PC-3 (cell line): ENCODE measurements at places on chromosomes 6 and 20.

DNA sequence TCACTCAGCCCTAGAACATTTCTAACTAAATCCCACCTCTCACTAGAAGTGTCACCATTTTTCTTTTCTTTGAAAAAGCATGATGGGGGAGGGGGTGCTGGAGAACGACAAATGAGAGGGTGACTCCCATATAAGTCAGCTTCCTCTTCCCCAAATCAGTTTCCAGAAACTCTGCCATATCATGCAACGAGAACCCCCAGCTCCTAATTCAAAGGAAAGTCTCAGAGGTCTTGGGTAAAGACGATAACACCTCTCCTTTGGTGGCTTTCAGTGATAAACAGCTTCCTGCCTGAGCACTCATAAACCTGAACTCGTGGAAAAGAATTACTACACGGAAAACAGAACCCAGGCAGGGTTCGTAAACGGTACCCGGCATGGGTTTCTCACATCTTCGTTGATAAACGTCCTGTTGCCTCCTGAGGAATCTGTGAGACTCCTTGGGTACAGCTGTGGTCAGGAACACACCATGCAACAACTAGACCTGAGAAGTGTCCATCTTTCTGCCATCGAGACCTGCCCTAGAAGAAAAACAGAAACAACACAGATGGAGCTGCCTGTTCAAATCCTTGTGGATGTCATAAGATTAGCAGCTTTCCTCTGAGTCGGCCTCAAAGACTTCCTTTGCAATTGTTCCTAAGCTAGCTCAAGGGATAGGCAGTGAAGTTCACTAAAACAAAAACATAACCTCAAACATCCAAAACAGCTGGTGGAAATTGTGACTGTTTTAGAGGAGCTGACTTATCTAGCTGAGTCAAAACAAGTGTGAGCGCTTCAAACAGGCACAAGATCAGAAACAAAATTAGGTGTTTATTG is 185.8 kb upstream of the PRDM1 start:
- DNase-seq: no peak

DNA sequence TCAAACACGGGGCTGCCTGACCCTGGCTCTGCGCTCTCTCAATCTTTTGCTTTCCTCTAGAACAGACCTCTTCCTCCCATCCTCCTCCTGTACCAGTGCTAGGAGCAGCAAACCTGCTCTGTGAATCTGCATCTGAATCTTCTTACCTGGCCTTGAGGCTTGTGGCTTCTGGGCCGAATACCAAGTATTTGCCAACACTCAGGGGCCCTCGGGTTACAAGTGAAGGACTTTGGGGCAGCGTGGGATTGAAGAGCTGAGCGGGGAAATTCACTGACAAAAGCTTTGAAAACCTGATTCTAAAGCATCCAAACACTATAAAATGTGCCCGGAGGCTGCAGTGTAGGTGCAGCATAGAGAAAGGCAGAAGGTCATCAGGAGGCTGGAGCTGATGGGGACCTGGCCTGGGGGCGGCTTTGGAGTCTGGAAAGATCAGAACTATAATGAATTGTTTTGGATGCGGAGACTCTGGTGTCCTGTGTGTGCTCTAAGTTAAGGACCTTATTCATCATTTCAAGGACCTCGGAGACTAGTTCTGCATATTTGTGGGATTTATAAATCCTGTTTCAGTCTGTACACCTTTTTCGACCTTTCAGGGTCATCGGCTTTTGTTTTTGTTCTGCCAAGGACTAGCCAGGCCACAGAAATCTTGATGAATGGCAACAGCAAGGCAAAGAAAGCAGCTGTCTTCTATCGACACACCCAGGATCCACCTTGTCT is 16.4 kb upstream of the IGF2R start:
- no peak for DNase-seq

DNA sequence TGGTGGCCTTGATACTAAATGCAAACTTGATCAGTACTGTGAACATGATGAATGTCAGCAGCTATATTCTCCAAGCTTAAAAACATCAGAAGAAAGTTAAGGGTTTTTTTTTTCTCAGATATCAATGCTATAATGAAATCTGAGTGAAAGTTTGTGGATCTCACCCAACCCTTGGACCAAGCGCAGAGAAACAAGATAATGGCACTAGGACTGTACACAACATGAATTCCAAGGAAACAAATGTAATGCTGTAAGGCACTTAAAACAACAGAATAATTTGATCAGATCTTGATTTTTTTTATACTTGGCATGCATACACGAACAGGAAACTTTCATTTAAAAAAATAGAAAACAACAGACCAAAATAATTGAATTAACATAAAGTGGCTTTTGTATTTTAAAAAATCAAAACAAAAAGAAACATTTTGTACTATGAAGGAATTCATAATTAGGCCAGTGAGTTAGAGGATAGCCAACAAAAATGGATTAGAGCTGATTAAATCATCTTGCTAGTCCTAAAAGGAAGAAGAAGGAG is 1154.0 kb upstream of the EYS start:
- no peak for DNase-seq

DNA sequence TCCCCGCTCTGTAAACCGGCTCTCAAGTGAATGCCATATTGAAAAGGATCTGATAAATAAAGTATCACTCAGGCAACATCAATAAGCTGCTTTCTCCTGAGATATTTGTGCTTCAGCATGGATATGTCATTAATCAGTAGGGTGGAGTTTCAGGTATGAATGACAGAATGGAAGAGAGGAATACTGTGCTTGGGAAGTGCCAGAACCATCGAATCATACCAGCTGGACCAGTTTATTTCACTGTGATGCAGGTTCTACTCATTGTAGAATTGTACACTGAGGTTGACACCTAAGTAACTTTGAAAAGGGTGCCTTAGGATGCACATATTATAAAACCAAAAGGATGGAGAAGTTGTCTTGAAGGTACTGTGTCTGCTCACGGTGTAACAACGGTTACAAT is 17.9 kb upstream of the TBC1D7 start:
- no peak for DNase-seq

- DNase-seq: no peak
Observed at GRCh38 chr20:22909436-22909835, 125.7 kb upstream of the SSTR4 start.

- DNase-seq: no peak
Observed at GRCh38 chr20:46128310-46129151, 10.4 kb downstream of the CD40 start.

GRCh38 chr20:32191873-32192272 is 15.7 kb downstream of the PLAGL2 start:
- DNase-seq: no peak

- DNase-seq: peak; percentile 32
Observed at GRCh38 chr6:56541030-56541600, 101.6 kb downstream of the DST start.

- no peak for DNase-seq
Observed at GRCh38 chr6:111030008-111031007, 48.5 kb downstream of the RPF2 start.

- DNase-seq: no peak
Observed at GRCh38 chr6:34030831-34031624, 114.9 kb downstream of the GRM4 start.

DNA sequence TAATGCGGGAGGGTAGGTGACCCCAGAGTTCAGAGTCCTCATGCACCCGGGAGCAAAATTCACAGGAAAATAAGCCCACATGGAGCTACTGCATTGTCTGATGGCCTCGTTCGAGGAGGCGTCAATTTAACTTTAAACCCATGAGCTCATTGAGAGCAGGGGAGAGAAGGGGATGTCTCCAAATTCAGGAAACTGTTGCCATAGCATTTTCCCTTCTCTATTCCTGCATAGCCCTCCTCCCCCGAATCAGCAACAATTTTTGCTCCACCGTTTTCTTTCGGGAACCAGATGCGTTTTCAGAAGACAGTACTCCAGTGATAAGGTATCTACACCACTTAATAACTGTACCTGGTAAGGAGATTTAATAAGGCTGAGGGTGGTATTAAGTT is 324 bp upstream of the LAMP5 start:
- no peak for DNase-seq

- DNase-seq: no peak
Observed at GRCh38 chr20:59144179-59144830, 19.3 kb upstream of the ZNF831 start.

- no peak for DNase-seq
Observed at GRCh38 chr20:7029019-7029418, 261.5 kb downstream of the BMP2 start.

- no peak for DNase-seq
Observed at GRCh38 chr6:25485821-25486534, 166.0 kb upstream of the SCGN start.

DNA sequence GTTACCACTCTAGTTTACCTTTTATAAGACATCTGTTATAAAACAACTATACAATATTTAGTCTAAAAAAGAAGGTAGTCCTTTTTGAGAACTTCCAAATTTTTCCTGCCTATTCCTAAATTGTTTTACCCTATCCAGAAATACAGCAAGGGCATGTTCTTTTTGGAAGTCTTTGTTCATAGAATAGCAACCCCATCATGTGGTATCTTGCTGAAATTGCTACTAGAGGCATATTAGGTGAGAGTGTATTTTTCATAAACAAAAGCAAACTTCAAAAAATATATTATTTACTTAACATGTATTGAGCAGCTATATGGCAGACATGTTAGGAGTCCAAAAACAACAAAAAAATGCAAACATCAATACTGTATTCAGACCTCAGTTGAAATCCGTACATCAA is 371.8 kb upstream of the NRSN1 start:
- DNase-seq: peak; percentile 19

GRCh38 chr20:1622450-1622849 is 2.6 kb upstream of the SIRPB1 start:
- DNase-seq: peak; percentile 4

GRCh38 chr6:34157851-34158250 is 12.0 kb upstream of the GRM4 start:
- no peak for DNase-seq

DNA sequence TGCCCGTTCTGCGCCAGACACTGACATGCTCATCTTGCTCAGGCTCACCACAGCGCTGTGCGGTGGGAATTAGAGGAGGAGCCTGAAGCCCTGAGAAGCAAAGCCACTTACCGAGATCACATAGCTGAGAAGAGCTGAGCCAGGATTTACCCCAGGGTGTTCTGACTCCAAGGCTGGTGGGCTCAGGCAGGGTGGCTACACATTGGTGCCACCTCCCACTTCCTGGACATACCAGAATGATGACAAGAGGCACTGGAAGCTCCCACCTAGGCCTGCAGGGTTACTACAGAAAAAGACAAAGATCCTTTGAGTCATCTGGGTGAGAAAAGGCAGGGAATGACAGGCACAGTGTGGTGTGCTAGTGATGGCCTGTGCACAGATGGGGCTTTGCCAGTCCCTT is 24.4 kb upstream of the FKBP1A start:
- DNase-seq: peak; percentile 90

DNA sequence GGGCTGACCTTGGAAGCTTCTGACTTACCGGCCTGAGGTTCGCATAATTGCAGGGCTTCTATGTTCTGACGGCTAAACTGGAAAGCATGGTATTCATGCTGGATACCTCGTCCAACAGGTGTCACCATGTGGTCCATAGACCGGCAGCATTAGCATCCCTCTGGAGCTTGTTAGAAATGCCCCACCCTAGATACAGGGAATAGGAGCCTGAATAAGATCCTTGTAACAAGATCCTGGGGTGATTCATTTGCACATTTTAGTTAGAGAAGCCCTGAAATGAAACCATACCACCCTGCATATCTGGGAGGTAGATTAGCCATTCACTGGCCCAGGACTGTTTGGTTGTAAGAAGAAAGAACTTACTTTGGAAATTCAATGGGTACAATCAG is 77.7 kb downstream of the TMEM170B start:
- DNase-seq: peak; percentile 71

DNA sequence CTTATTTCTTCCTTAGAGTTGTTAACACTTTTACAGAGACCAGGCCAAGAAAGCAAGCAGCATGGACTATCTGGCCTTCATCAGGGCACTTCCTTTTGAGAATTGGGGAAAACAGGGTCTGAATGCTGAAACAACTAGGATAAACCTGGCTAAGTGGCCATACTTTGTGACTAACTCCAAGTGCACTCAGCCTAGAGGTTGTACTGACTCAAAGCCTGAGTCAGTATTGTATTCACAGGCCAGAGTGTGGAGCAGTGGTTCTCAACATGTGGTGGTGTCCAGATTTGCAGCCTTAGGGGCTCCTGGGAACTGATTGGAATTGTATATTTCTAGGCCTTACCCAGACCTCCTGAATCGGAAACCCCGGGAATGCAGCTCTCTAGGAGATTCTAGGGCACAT is 20.1 kb downstream of the SEC23B start:
- peak; percentile 73 for DNase-seq

- DNase-seq: no peak
Observed at GRCh38 chr6:169881976-169882375, 130.6 kb downstream of the ERMARD start.
